ENCODE measurements at places on chromosomes 3 and 15.
A peak's percentile ranks its signal among the peaks of the same experiment; 100 is the strongest.

- DNase-seq = no peak
Measured at GRCh38 chr15:64527263-64527984, 67.0 kb downstream of the ZNF609 start.

DNA sequence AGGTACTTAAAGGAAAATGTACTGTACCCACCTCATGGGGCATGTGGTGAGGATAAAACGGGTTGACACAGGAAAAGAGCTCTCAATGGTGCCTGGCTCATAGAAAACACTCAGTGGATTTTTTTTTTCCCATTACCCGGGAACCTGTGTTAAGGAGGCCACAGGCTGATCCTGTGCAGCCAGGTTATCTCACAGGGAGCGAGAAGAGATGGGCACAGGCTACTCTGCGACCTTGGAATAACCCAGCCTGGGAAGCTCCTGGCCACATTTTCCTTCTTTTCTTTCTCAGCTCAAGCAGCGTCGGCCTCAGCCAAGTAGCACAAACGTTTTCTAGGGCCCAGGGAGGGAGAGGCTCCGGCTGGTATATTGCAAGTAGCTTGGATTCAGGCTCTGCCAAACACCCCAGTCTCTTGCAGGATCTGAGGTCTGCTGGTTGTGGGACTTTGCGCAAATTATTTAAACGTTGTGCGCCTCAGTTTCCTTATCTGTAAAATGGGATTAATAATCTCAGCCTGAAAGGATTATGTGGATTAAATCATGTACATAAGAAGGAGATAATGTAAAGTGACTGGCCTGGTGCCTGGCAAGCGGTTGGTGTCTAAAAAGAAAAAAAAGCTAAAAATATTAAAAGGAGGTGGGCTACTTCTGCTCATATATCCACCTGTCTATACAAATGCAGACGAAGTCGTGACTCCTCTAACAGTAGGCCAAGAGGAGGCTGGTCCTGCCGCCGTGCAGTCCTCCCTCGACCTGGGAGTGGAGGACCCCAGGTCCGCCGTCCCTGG, 2.2 kb downstream of the FURIN start:
- DNase-seq = peak; percentile 44

DNA sequence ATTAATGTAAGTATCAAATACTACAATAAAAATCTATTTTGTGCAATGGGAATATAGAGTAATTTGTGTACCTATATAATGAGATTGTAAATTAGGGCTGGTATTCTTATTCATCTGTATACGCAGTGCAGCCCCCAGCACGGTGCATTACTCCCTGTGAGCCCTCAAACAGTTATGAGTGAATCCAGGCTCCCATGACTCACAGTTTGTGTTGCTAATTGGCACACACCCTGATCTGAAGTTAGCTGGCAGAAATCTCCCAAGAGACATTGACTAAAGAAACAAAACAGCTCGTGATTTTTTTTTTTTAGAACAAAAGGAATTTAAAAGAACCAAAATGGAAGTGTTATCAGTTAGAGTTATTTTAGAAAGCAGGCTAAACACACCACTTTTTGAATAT, 15.7 kb downstream of the GK5 start:
- peak; percentile 18 for DNase-seq

- DNase-seq = no peak
Measured at GRCh38 chr3:60085649-60086048, 1035.8 kb upstream of the CFAP20DC start.

- no peak for DNase-seq
Measured at GRCh38 chr15:26771578-26772153, 1.2 kb downstream of the GABRB3 start.

GRCh38 chr15:80523746-80524145, 119.6 kb downstream of the ARNT2 start:
- no peak for DNase-seq

- DNase-seq = no peak
Measured at GRCh38 chr3:16692486-16693344, 87.5 kb upstream of the DAZL start.

DNA sequence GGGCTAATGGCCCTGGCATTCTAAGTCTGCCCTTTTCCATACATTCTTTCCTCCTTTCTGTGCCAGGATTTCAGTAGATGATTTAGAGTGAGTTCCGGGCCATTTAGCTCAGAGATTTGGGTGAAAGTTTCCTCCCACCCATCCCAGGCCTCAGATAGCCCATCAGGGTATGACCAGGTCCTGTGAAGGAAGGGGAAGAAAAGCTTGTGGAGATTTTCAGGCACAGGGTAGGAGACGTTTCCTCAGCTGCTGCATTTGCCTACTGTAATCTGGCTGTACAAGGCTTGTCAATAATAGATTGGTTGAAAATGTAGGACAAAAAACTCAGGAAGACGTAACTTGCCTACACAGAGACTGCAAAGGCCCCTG, 63.2 kb upstream of the BCL6 start:
- DNase-seq = no peak

GRCh38 chr3:31094048-31094447, 199.6 kb upstream of the GADL1 start:
- DNase-seq = peak; percentile 89

- no peak for DNase-seq
Measured at GRCh38 chr3:17423786-17424536, 318.5 kb downstream of the TBC1D5 start.

GRCh38 chr15:100691321-100691720, 88.9 kb downstream of the ASB7 start:
- DNase-seq = no peak

DNA sequence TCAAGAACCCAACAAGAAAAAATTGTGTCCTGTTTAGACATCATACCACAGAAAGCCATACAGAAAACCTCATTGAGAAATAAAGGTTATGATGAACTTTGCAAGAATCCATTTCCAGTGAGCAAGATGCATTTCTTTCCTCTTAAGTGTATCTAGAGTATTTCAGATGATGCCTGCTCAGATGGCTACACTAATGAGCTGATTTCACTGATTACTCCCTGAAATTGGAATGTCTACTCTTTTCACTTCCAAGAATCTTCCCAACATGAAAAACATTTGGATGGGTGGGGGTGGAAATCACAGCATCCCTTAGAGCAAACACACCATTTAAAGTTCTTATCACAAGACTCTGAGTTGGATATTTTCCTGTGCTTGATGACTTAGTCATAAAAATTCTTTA, 41.4 kb upstream of the IL12A start:
- DNase-seq = peak; percentile 13

DNA sequence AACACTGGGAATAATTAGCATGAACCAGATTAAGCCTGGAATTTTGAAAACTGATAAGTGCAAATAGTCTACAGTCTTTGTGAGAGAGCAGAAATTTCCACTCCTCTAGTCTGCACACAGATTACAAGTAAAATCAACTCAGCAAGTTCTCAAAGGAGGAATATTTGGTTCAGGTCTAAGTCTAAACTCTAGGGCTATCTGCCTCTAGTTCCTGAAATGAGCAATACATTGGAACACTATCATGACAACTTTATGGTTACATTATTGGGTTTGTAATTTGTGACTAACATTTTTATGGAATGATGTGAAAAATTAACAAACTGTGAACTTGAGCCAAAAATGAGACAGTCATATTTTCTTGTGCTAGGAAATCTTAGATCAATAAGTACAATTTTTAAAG, 30.8 kb upstream of the ADGRG7 start:
- no peak for DNase-seq
